ENCODE measurements at places on chromosomes 6 and 20.

DNA sequence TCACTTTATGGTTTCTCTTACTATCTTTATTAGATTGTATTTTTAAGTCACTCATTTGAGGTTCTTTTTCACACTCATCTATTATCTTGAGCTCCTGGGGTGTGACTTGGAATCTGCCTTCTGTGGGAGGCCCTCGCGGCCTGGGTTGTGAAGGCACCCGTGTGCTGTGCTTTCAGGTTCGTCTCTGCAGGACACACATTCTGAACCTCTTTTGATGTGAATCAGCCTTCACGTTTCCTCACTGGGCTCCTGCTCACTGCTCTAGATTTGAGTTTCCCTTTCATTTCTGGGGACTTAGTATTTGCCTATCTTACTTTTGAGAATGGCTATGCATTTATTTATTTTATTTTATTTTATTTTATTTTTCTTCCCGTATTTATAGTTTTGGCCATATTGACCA is 97.8 kb downstream of the PACRG start:
- DNase-seq = no peak

- DNase-seq = no peak
These were observed 47.7 kb downstream of the AKAP7 start for GRCh38 chr6:131182991-131183425.

DNA sequence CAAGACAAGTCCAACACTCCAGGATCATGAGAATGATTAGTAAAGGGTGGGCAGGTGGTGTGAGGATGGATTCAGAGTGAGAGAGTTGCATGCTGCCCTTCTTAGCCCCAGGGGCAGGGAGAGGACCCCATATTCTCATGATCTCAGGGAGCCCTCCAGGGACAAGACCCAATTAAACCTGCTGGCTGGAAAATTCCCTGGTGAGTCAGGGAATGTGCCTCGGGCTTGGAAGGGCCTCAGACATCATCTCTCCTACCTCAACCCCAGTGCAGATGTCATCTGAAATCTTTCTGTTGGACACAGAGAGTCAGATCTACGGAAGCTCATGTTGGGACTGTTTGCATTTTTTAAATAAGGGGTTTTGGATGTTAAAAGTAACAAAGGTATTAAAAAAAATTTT is 9.2 kb upstream of the SIRPD start:
- DNase-seq = no peak

- DNase-seq = no peak
These were observed 7.0 kb upstream of the RALGAPA2 start for GRCh38 chr20:20719411-20719810.

DNA sequence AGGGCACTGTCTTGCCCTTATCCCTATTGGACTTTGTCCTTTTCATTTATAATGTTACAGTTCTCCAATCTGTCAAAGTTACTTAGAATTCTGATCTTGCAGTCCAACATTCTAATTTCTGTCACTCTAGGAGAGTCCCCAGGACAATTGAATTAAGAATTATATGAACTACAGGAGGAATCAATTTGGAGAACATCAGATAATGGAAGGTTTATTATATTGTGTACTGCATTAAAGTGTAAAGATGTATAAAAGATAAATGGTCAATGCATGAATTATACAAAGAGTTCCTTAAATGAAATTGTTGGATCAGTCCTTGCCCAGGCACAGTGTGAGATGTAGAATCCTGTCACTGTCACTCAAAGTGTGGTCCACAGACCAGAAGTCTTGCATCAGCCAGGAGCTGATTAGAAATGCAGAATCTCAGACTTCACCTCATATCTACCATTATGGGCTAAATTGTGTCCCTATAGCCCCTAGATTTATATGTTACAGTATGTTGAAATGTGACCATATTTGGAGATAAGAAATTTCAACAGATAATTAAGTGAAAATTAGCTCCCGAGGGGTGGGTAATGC is 145.5 kb downstream of the BTBD3 start:
- DNase-seq = no peak

DNA sequence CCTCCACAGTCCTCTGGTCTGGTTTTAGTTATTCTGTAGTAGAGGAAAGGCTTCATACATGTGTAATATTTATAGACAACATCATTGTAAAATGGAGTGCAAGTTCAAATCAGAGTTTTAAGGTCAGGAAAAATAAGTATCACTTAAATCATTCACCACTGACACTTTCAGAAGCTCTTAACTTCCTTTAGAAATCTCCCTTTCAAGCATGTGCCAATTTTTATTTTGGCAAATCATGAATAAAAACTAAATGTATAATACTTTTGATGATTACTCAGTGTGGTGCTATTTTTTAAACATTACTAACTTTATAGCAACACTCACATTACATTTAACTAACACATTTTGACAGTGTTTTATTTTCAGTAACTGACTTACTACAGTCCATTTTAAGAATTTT is 112.2 kb downstream of the OGFRL1 start:
- DNase-seq = no peak

DNA sequence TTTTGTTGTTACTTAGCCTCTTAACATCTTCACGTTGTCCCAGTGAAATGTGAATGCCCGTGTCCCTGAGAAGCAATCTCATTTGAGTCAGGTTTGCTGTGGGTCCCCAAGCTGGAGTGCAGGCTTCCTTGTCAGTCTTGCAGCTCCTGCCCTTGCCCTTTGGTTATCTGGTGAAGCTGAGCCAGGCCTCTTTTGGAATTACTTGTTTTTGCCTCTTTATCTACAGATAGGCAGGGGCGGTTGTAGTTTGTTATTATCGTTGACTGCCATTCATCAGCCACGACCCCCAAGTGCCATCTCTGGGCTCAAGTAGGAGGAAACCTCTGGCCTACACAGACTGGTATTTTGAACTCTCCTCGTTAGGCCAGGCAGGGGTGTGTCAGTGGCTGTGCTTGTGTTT is 2.2 kb downstream of the TMEM14C start:
- no peak for DNase-seq

DNA sequence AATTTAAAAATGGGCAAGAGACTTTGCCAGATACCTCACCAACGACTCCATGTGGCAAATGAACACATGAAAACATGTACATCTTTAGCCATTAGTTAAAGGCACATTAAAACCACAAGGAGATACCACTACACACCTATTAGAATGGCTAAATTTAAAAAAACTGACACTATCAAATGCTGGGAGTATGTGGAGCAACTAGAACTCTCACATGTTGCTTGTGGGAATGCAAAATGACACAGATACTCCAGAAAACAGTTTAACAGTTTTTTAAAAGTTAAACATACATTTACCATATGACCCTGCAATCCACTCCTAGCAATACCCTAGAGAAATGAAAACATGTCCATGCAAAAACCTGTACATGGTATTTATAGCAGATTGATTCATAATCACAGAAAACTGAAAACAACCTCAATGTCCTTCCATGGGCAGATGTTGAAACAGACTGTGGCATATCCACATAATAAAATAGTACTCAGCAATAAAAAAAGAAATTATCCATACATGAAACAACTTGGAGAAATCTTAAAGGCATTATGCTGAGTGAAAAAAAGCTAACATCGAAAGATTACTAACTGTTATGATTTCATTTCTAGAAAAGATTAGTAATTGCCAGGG is 1.9 kb downstream of the RAB23 start:
- no peak for DNase-seq

DNA sequence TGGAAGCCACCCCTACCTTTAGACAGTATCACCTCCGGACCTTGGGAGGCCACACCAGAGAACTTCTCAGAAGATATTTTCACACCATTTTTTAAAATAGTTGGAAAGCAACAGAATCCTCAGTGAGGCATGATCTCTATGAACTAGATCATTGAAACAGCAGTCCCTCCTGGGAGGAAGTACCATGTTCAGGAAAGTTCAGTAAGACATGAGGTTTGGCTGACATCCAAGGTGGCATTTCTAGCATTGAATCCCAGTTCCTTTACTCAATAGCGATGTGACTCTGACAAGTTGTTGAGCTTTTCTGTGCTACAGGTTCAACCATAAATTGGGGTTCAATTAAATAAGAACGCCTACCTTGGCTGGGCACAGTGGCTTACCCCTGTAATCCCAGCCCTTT is 169.0 kb downstream of the TBC1D7 start:
- DNase-seq = no peak

DNA sequence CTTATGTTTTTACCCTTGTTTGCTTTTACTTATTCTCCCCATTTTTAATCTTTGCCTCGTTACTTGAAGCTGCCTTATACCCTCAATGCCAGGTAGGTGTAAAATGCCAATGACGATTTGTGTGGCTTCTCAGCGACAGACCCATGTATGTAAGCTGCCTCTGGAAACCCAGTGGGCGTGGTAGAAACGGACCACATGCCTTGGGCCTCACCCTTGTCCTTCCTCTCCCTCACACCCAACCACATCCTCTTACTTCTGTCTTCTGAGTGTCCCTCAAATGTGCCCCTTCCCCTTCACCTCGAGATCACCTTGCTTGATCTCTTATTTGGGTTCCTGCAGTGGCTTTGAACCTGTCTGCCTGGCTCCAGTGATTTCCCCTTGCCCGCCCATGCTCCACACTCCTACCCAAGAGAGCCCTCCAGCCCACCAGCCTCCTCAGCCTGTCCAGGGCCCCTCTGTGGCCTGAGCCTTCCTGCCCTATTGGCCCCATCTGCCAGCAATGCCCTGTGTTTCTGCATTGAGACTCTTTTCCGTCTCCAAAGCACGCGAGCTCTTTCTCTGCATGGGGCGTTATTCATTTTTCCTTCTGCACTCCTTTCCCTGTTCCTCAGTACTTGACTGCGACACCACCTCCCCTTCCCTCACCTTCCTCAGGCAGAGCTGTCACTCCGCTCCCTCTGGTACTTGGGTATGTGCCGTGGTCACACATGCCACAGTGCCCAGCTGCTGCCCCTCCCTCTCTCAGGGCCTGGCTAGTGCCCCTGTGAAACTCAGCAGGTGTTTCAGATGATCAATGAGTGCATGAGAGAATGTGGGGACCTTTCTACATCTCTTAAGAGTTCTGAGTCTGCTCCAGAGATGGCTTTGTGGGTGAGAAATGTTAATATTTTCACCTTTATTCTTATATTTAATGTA is 115.4 kb downstream of the SLX4IP start:
- no peak for DNase-seq
